Ovary (tissue), 10 donors: ENCODE measurements at places on chromosomes 4 and X. TPM values are rescaled to one million over a fixed set of nuclear protein-coding genes. Genes with fewer than 3 reads are reported as not detected.

Gene NSUN7
- polyA plus RNA-seq, result 2.4 TPM

GRCh38 chr4:181677621-181678020, 565.6 kb upstream of the TENM3 start:
- no peak for DNase-seq

Gene PRRG1
- polyA plus RNA-seq, result 8.3 TPM

Gene TCEAL7
- polyA plus RNA-seq, result 37.1 TPM

- DNase-seq, result no peak
These were observed 1020.4 kb downstream of the FSTL5 start for GRCh38 chr4:161143375-161143774.

- no peak for DNase-seq
These were observed 237.8 kb upstream of the PGRMC2 start for GRCh38 chr4:128525387-128525786.

DNA sequence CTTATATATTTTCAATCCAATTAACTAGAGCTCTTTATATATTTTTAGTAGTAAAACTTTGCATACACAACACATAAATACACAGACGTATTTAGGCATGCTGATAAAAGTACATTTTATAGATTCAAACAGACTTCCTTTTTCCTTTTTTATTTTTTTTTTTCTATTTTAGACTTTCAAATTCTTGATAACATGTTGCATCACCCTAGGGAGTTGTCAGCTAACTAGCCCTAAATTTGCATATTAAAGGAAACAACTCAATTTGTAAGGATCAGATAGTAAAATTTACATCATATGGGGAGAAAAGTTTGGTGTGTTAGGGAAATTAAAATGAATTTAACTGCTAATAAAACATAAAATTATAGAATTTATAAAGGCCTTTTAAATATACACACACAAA, 47.4 kb upstream of the APOOL start:
- DNase-seq, result no peak

GRCh38 chr4:168832763-168833575, 177.1 kb downstream of the CBR4 start:
- DNase-seq, result peak; percentile 72

GRCh38 chrX:9995855-9996339, 28.7 kb downstream of the CLDN34 start:
- peak; percentile 85 for DNase-seq

DNA sequence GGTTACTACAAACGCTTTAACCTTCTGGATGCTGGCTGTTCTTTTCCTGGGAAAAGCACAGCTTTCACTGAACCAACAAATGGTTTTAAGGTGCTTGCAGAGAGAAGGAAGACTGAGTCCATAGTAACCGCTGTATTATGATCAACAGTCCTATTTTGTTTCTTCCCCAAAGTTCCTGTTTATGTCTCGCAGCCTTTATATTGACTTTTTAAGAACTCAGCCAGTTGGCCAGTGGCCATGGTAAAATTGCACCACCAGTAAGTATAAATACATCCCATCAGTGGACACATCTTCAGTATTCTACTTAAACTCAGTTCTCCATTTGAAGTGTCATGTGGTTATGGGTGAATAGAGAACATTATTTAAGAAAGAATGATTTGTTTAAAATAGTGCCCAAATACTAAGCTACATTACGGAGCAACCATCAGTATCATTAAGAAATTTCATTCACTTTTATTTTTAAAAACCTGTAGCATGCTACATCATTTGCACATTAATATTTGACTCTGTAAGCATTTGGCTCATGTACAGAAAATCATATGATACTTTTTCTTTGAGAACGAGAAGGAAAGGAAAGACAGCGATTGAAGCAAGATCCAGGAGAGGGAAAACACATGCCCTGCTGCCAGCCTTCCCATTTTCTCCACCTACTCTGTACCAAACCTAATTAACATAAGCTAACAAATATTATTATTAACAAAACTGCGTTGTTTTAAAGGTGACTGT, 287.0 kb downstream of the ARHGAP24 start:
- DNase-seq, result no peak

Gene TMEM128
- 28.0 TPM for polyA plus RNA-seq

Gene FGF13
- polyA plus RNA-seq, result 9.8 TPM

GRCh38 chrX:94288972-94289371, 615.0 kb downstream of the FAM133A start:
- no peak for DNase-seq

Gene SMIM43
- 0.11 TPM for polyA plus RNA-seq

GRCh38 chr4:7621252-7622035, 186.7 kb upstream of the PSAPL1 start:
- DNase-seq, result no peak

DNA sequence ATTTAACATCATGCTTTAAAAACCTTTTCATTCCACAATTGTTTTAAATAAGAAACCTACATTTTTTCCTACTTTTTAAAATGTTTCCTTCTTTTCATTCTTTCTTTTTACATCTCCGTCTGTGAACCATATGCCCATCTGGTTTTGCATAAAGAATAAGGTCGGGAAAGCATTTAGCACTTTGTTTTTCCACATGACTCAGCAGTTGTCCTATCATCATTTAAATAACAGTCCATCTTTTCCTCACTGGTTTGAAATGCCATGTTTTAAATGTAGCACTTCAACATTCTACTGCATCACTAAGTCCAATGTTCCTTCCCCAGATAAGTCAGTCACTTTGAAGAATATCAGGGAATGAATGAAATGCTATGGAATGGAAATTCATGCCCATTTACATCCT, 128.4 kb downstream of the SH3RF1 start:
- DNase-seq, result no peak

Gene TEC
- polyA plus RNA-seq, result 0.67 TPM

Gene PNCK
- 1.1 TPM for polyA plus RNA-seq

- DNase-seq, result no peak
These were observed 17.5 kb downstream of the RAB39B start for GRCh38 chrX:155246748-155247147.

DNA sequence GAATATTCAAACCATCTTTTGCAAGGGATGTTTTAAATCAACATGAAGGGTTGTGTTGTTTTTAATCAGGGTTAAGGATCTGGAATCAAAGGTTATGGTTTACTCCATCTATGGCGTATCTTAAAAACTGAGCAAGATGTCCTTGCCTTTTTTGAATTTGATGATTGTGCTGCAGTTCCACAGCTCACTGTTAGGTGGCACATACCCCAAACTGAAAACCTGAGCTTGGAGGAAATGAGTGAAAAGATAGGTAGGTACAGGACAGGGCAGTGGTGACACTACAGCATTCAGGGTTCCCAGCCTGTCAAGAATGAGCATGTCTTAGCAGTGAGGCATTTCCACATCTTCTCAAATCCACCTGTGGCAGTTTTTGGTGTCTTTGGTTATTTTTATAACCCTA, 13.1 kb upstream of the EOLA1 start:
- DNase-seq, result no peak

DNA sequence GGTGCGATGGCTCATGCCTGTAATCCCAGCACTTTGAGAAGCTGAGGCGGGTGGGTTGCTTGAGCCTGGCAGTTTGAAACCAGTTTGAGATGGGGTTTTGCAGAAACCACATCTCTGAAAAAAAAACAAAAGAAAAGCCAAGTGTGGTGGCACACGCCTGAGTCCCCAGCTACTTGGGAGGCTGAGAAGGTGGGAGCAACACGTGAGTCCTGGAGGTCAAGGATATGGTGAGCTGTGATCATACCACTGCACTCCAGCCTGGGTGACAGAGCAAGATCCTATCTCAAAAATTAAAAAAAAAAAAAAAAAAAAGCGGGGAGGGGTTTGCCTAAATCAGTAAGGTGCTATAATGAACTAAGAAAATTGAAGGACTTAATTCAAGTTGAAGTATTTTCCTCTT, 58.2 kb upstream of the TBC1D14 start:
- DNase-seq, result no peak

DNA sequence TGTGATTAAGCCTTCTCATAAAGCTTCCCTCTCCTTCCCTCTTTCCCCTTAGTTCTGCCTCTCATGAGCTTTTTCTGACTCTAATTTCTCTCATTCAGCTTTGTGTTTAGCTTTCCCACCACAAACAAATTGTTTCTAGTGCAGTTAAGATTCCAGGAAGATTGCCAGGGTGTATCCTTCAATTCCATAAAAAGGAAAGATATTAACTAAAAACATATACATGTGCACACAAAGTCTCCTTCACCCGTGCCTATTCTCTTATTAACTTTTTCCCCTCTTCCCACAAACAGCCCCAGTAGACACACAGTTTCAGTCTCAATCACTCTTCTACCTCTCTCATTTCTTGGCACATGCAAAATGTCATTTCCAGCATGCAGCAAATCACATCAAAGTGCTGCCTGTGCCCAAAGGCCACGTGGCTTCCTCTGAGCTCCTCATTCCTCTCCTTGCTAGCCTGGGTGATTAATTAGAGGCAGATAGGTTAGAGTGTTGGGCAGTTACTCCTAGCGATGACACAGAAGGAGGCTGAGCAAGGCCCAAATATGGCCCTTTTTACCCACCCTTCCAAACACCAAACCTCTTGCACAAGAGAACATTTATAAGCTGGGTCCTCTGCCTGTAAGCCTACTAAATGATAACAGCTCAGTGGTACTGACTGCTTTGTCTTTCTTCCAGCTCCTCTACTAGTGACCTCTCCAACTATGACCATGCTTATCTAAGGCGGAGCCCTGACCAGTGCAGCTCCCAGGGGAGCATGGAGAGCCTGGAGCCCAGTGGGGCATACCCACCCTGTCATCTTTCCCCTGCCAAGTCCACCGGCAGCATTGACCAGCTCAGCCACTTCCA, 159.6 kb downstream of the SOWAHB start:
- peak; percentile 35 for DNase-seq

DNA sequence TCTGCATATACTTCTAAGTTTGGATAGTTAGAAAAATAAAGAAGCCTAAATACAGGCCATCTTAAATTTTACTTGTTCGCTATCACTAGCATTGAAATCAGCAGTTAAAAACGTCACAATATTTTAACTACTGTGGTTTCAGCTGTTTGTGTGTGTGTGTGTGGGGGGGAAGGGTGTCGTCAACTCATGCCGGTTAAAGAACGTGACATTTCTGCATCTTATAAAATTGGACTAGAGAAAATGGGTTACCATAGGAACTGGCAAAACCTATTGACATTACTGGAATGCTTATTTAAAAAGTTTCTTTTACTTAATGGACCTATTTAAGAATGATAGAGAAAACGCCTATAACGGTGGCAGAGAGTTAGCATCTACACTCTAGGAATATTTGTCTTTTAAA, 1.2 kb upstream of the CNKSR2 start:
- no peak for DNase-seq

Gene SULT1B1
- polyA plus RNA-seq, result 0.82 TPM

- no peak for DNase-seq
These were observed 13.5 kb downstream of the ASB11 start for GRCh38 chrX:15301924-15302323.

- DNase-seq, result no peak
These were observed 61.7 kb upstream of the DDX60 start for GRCh38 chr4:168380290-168380689.

DNA sequence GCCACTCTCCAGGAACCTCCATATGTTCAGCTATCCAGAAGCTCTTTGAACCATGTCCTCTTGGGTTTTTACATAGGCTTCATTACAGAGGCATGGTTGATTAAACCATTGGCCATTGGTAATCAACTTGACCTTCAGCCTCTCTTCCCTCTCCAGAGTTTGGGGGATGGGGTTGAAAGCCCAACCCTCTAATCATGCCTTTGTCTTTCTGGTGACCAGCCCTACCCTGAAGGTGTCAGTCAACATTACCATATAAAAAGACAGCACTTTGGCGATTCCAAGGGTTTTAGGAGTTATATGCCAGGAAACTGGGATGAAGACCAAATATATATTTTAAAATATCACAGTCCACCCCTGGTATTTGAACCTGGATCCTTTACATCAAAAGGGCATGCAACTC, 222.5 kb downstream of the CHIC1 start:
- no peak for DNase-seq

- DNase-seq, result no peak
These were observed 43.8 kb upstream of the HPSE start for GRCh38 chr4:83378419-83378818.

- DNase-seq, result no peak
These were observed 20.3 kb downstream of the P2RY8 start for GRCh38 chrX:1516596-1517104.

GRCh38 chrX:110304371-110304770, 13.5 kb downstream of the AMMECR1 start:
- no peak for DNase-seq

Gene GPRIN3
- 1.7 TPM for polyA plus RNA-seq

- no peak for DNase-seq
These were observed 712.2 kb upstream of the HS3ST1 start for GRCh38 chr4:12140864-12141263.

DNA sequence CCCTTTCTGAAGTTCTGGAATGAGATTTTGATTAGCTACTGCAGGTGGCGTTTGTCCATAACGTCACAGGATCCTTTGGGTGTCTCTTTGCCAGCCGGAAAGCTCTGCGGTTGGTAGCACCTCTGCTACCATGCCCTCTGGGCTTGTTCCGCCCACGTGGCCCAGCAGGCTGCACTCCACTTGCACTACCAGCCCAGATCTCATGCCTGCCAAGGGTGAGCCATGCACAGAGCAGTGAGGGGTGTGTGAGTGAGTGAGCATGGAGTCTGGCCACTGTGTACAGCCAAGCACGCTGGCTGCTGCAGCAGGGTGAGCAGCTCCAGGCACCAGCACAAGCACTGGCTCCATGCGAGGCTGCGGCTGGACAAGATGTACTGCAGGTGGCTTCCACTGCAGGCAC, 6.6 kb upstream of the HNRNPD start:
- no peak for DNase-seq

DNA sequence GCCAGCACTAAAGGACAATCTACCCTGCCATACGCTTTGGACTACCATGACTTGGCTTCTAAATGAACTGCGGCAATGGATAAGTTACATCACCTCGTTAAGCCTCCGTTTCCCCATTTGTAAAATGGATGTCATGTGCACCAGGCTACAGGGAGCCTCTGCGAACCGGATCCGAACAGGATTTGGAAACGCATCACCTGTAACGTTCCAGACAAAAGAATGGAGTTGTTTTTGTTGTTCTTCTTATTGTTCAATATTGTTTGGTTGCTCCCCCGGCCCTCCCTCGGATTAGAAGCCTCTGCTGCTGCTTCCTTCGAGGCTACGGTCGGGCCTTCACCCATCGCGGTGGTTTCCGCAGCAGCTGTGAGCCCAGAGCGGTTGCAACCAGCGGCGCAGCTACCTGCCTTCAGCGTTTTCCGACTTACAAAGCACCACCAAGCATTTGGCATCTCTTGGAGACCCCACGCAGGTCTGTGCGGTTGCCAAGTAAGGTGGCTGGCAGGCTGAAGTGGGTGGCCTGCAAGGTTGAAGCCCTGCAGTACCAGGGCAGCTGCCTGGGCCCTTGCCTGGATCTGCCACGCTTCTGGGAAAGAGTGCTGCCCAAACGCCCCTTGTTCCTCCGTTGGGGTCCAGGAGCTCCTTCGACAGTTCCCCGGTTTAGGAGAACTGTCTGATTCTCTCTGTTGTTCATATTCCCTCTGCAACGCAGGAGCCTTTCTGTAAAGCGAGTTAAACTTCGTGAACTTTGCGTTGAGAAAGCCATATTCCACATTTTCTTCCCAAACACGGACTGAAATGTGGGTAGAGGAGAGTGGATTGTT, 7.1 kb downstream of the NKX3-2 start:
- DNase-seq, result no peak

- no peak for DNase-seq
These were observed 211.6 kb downstream of the DCLK2 start for GRCh38 chr4:150289881-150290280.

GRCh38 chr4:184385705-184386141, 88.6 kb downstream of the IRF2 start:
- no peak for DNase-seq

Gene TRPC5OS
- polyA plus RNA-seq, result 0.02 TPM

Gene CT45A7
- not detected for polyA plus RNA-seq

GRCh38 chrX:39903343-39903742, 194.4 kb downstream of the BCOR start:
- no peak for DNase-seq

Gene ADH1A
- not detected for polyA plus RNA-seq
